ENCODE measurements at places on chromosomes 5 and 9. TPM values are rescaled to one million over a fixed set of nuclear protein-coding genes. Genes with fewer than 3 reads are reported as not detected.

GRCh38 chr5:67878933-67879332 lies 336.6 kb upstream of the PIK3R1 start:
- no peak for DNase-seq

DNA sequence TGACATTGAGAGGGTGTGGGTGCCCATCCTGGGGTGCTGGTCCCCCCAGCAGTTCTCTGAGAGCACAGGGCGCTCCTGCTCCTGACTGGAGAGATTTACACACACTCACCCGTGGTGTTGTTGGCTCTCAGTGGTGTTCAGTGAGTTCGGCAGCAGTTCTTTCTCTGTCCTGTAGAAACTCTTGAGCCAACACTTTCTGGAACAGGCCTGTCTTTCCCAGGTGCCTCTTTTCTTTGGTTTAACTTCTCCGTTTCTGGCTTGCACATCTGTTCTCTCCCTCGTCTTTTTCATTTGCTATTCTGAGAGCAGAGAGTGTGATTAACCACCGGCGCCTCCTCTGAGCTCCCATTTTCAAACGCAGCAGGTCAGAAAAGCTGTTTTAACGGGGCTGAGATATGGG lies 284.5 kb downstream of the IRX2 start:
- DNase-seq = no peak

DNA sequence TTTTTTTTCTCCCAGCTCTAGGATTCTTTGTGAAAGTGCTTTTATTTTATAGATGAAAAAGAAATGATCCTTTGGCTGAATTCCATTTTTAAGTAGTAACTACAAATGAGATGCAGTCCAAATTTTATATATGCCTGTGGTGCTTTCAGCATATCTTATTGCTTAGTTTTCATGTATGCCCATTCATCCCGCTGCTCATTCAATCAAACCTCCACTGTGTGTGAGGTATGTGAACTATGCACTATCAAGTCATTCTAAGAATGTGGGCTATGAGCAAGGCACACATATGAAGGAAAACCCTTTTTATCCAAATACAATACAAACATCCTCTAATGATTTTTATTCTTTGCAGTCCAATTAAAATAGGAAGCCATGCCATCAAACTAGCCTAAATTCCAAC lies 1069.1 kb upstream of the DMAC1 start:
- no peak for DNase-seq

DNA sequence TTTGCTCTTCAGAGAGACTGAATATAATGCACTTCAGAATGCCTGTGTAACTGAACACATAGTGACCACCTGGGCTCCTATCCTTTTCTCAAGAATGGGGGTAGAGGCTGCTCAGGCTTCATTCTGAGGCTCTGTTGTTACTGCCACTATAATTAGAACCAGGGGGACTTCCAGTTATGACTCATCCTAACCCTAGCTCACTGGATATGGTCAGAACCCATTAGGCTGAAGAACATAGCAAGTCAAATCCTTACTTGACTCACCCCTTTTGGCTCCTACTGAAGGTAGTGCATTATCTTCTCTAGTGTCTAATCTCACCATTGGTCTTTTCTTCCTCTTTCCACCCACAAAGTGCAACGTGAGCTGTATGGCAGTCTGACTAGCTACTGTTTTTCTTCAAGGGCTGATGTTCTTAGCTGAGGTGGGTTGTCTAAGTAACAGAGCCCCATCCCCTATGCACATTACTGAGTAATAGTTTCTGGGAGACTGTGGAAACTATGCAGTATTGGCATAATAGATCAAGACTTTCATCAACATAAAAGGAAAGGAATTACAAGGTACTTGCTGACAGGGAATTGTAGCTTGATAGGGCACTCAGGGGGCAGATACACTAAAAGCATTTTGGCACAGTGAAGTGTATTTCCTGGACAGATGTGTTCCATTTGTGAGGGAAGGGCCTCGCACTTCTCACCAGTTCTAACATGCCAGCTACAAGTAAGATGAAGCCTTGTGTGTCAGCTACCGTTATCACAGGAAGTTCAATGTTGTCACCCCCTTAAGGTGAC lies 431.0 kb upstream of the MEF2C start:
- DNase-seq = no peak

- no peak for DNase-seq
Measured at GRCh38 chr9:116842658-116843057, 155.6 kb downstream of the TRIM32 start.

DNA sequence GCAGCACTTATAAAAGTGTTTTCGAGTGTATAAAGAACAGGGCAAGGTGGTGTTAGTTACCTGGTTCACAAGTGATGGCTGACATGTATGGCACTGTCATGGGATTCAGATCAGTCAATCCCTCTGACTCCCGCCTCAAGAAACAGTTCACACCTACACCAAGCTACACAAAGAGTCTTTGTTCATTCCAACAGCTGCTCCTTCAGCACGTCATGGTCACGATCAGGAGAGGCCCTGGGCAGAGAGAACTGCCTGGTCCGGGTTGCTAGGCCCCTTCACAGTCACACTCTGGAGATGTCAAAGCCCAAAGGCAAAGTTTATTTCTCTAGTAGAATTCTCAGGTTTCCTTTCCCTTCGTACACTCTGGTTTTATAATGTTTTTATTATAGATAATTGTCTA lies 426.7 kb downstream of the ZSWIM6 start:
- no peak for DNase-seq

DNA sequence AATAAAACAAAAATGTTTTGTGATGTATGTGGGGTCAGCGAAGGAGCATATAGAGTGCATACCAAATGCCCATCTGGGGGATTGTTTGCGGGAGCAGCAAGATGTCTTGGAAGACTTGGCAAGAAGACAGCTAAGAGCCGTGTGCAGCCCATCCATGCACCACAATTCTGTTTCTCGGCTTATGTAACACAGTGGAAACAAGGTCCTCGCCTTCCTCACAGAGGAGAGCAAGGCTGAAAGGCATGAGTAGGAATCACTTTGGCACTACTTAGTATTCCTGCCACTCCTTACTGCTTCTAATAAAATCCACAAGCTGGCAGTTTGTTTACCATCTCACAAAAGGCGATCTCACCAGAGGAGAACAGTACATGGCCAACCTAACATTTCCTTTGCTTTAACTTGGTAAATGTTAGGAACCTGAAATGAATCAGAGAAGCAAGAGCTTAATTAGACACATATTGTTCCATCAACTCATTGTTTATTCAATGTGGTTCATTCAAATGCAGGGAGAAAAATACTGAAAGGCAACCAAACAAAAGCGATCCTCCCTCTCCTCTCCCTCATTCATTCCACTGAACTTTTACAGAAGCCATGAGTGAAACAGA lies 648.1 kb downstream of the ACTL7B start:
- no peak for DNase-seq

- DNase-seq = no peak
Measured at GRCh38 chr5:40906351-40906751, 2.9 kb upstream of the C7 start.

The BTNL3 gene
- 0.08 TPM for polyA plus RNA-seq

The CMYA5 gene
- polyA plus RNA-seq = 8.0 TPM

The IQGAP2 gene
- polyA plus RNA-seq = 17.4 TPM

The EFNA5 gene
- 24.3 TPM for polyA plus RNA-seq

The ECSCR gene
- polyA plus RNA-seq = 62.5 TPM

The LHX3 gene
- not detected for polyA plus RNA-seq

Data from left lung (tissue), 14 donors.